NCI-H1436 (cell line): ENCODE measurements at places on chromosomes 3 and 15.

DNA sequence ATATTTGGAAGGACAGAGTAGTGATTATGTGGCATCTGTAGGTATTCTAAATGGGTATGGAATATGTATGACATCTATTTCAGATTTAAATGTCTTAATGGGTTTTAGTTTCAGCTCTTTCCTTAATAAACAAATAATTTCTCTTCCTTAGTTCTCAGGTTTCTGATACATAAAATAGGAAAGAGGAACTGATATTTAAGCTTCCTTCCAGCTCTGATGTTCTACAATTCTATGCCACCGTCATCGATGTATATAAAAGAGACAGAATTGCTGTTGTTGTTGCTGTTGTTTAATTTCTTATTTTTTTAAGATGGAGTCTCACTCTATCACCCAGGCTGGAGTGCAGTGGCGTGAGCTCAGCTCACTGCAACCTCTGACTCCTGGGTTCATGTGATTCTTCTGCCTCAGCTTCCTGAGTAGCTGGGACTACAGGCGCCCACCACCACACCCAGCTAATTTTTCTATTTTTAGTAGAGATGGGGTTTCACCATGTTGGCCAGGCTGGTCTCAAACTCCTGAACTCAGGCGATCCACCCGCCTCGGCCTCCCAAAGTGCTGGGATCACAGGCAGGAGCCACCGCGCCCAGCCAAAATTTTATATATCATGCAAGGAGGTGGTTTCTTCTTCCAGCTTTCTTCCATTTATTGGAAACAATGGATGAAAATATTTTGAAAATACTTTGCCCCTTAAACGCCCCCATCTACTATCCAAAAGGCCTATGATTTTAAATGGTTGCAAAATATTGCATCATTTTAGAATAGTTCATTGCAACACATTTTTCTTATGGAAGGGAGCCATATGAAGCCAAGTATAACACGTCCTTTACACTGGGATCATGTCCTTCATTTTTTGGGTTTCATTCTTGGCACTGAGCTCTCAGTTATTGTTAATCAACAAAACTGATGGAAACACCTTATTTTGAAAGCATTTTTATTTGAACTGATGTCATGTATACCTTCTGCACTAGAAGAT lies 13.9 kb upstream of the C15orf61 start:
- no peak for DNase-seq

DNA sequence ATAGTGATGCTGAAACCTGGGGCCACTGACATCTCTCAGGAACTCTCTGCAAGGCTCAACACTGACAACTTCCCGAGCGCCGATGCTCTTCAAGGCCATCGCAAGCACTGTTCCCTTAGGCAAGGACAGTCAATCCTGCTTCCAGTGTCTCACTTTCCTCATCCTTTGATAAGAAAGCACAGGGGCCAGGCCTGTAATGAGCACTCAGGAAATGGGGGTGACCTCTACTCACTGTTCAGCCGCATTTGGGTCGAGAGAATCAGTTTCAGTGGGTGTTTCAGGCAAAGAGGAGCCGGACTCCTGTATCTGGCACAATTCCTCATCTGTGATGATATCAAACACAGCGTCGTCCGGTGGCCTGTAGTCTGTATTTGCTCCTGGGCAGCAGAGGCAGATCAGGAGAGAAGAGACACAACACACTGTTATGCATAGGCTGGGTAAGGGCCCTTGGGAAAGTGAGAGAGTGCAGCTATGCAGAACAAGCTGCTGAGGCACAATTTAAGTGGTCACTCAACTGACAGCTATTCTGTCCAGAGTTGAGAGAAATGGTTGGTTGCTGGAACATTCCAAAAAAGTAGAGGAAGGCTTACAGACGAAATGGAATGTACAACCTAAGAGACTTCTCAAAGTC lies 11.9 kb downstream of the CXCR6 start:
- DNase-seq, result no peak

DNA sequence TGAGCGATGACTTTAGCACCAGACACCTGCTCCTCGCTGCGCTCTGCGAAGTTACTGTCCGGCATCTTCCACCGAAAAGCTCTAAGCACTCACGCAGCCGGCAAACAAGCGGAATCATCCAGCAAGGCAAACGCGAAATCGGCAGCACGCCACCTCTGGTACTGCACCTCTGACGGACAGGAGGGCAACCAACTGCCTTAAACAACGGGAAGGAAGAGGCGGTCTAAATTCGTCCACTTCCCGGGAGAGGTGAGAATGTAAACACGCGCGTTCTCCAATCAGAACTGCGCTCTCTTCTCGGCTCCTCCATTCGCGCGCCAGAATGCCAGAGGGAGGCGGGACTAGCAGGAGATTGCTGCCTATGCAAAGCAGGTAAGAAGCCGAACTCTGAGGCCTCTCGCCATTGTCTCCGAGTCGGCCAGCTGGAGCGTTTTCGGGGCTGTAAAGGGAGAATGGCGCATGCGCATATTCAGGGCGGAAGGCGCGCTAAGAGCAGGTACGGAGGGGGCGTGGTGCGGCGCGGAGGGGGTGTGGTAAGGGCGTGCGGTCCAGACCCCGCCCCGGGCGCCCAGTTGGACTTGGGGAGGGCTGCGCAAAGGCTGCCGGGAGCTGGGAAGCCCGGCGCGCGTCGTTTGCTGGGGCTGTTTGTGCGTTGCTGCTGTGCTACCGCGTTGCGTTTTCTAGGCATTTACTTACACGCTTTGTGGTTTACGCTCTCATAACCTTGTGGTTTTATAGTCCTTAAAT lies at the start of the genes BTD and HACL1:
Gene BTD (plus strand): TSS at position 347 of the 747 bp plus-strand sequence. CDS start 33,695 bp downstream, outside the sequence.
Gene HACL1 (minus strand): TSS at position 171 of the 747 bp plus-strand sequence. CDS start 106 bp downstream, at position 65.
- DNase-seq, result no peak

- DNase-seq, result no peak
These were observed 21.4 kb downstream of the CHDH start for GRCh38 chr3:53824795-53825194.

DNA sequence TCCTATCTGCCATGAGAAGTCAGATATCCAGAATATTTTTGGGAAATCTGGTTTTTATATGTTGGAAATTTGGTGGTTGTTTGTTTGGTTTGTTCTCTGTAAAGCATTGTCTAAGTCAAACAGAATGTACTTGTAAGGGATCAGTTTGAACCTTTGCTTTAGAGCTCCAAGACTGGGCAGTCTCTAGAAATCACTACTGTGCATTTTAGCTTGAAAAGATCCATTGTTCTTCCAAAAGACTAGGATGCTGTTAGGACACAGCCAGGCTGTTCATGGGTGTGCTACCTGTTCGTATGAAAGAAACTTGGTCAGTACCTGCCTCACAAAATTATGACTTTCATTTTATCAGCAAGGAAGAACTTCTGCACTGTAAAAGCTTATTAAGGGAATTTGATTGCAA lies 182.6 kb downstream of the WDR72 start:
- no peak for DNase-seq

DNA sequence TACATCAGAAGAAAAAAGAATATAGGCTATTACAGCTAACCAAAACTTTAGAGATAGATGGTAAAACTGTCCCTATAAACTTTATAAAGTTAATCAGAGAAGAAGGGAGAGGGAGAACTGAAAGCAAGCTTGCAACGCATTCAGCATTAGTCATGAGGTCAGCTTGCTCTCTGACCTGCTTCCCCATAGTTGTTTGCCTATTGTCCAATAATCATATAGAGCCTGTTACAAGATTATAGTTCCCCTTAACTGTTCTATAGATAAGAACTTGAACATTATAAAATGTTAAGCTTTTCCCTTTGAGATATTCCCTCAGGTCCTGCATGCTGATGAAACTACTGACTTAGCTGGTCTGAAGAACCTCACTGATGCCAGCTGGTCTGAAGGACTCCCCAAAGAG lies 74.5 kb downstream of the CPNE4 start:
- DNase-seq, result no peak
